Activated CD8-positive, alpha-beta memory T cell treated with anti-CD3 and anti-CD28 coated beads, Interleukin-2, amount 10 ng/mL, durations not matched to agents 7 days and 5 days (primary cell): ENCODE measurements at places on chromosomes 12 and 14. TPM values are rescaled to one million over a fixed set of nuclear protein-coding genes. Genes with fewer than 3 reads are reported as not detected.

TC2N gene
- 46.3 TPM for total RNA-seq

TSPAN8 gene
- not detected for total RNA-seq

ZFYVE26 gene
- total RNA-seq: 27.0 TPM

UBE2N gene
- 166 TPM for total RNA-seq

DDIT3 gene
- total RNA-seq: 15.3 TPM

TMEM132C gene
- not detected for total RNA-seq

KRT3 gene
- total RNA-seq: not detected

SLC6A15 gene
- not detected for total RNA-seq

TMEM121 gene
- 11.5 TPM for total RNA-seq

GLIPR1L1 gene
- total RNA-seq: not detected

SETD1B gene
- 33.7 TPM for total RNA-seq

ADSS1 gene
- 2.5 TPM for total RNA-seq

BEGAIN gene
- total RNA-seq: 1.8 TPM

TMEM229B gene
- 5.1 TPM for total RNA-seq

KLHL33 gene
- 0.59 TPM for total RNA-seq

PLEK2 gene
- total RNA-seq: 0.44 TPM

PIK3C2G gene
- not detected for total RNA-seq

KRT85 gene
- not detected for total RNA-seq

METTL3 gene
- total RNA-seq: 94.1 TPM

PNP gene
- 194 TPM for total RNA-seq

ACOT6 gene
- not detected for total RNA-seq

MYF6 gene
- not detected for total RNA-seq
